ENCODE measurements at places on chromosomes 2 and 18.

GRCh38 chr18:5285326-5285725 is 10.2 kb downstream of the ZBTB14 start:
- DNase-seq: no peak

- DNase-seq: no peak
These were observed 31.1 kb downstream of the ACTR3 start for GRCh38 chr2:113920996-113921395.

DNA sequence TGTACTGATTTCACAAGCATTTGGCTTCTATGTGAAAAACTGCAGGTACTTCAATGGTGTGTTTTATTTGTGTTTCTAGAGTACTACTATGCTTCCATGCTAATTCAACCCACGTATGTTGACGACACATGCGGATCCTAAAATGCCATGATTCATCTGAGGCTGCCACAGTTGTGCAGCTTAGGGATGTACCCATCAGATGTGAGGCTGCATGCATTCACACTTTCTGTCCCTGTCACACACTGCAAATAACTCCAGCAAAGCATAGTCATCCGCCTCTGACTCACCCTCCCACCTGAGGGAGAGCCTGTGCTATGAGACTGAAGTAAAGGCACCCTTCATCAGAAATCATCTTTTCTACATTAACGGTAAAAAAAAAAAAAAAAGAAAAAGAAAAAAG is 22.1 kb upstream of the SERTAD2 start:
- DNase-seq: peak; percentile 50

- DNase-seq: no peak
These were observed 84.7 kb downstream of the GATA6 start for GRCh38 chr18:22254088-22254487.

- no peak for DNase-seq
These were observed 27.8 kb downstream of the ANKRD62 start for GRCh38 chr18:12121175-12122042.

- no peak for DNase-seq
These were observed 199.8 kb upstream of the NRP2 start for GRCh38 chr2:205482399-205483081.

DNA sequence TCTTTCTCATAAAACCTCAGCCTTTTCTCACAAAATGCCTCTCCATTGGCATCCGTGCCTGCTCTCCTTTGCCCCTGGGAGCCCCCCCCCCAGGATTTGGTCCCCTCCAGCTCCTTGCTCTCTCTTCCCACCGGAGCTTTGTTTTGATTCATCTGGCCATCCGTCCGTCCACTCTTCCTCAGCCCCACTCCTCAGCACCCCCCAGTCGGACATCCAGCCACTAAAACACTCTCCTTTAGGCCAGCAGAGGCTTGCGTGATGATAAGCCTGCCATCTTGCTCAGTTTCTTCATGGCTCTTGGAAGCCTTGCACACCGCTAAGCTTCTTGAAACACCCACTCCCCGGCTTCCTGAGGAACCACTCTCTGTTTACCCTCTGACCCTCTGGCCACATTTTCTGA is 31.5 kb upstream of the GNAL start:
- no peak for DNase-seq

DNA sequence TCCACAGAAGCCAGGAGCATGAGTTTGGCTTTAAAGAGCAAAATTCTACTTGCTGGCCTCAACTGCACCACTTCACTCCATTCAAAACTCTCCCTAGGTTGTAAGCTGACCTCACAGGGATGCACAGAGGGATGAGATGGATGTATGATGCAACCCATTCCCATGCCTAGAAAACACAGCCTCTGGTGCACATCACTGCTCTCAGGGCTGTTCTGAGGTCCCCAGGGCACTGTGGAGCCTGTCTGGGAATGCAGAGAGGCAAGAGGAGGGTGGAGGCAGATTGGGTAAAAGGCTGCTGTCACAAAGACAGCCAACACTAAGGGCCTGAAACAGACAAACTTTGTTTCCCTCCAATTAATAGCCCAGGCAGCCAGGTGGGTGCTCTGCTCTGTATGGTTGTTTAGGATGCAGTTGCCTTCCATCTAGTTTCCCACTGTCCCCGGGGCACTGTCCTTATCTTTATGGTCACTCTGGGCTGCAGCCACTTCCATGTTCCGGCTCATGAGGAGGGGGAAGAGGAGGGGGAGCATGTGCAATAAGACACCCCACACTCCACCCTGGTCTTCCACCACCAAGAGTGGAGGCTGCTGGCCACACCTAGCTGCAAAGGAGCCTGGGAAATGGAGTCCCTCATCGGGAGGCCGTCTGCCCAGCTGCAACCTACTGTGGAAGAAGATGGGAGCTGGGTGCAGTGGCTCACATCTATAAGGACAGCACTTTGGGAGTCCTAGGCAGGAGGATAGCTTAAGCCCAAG is 7.0 kb downstream of the GPR45 start:
- DNase-seq: no peak

GRCh38 chr2:127006962-127007361 is 100.0 kb downstream of the BIN1 start:
- no peak for DNase-seq

GRCh38 chr2:106542746-106543359 is 55.7 kb downstream of the CD8B2 start:
- peak; percentile 69 for DNase-seq

- DNase-seq: no peak
These were observed 25.9 kb downstream of the PSTPIP2 start for GRCh38 chr18:46046126-46046525.

GRCh38 chr18:28116461-28116860 is 60.5 kb downstream of the CDH2 start:
- DNase-seq: no peak

- no peak for DNase-seq
These were observed 40.1 kb downstream of the RASGRP3 start for GRCh38 chr2:33516456-33516995.

- no peak for DNase-seq
These were observed 47.1 kb downstream of the CENPO start for GRCh38 chr2:24840164-24840869.

DNA sequence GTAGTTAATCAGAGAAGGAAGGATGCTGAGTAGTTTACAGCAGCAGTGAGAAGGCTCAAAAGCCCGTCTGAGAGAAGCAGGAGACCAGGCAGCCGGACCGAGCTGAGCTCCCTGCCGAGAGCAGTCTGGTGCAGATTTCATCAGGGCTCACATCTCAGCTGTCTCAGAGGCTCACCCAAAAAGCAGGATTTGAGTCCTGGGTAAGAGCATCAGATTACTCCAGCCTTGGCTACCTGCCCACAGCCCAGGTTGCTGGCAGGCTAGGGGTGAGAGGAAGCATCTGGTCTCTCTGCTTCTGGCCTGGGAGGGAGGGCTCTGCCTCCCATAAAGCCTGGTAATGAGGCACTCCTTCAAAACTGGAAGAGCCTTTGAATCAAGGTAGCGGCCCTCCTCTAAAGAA is 140.5 kb downstream of the ST6GAL2 start:
- DNase-seq: no peak

DNA sequence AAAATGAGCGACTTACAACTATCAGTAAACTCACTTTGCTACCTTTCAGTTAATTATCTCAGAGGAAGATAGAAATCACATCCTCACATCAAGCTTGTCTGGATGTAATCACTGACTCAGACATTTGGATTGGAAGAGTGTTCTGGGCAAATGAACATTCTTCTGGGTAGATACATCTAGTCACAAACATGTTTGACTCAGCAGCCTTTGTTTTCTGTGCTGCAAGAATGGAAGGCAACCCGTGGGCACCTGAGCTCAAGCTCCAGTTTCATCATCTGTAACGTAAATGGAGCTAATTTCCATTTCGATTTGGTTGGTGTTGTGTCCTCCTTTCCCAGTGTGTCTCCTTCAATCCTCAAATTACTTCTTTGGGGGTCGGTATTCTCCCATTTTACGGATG is 58.5 kb downstream of the ACAA2 start:
- no peak for DNase-seq

GRCh38 chr2:215811003-215811402 is 202.3 kb downstream of the MREG start:
- DNase-seq: no peak

DNA sequence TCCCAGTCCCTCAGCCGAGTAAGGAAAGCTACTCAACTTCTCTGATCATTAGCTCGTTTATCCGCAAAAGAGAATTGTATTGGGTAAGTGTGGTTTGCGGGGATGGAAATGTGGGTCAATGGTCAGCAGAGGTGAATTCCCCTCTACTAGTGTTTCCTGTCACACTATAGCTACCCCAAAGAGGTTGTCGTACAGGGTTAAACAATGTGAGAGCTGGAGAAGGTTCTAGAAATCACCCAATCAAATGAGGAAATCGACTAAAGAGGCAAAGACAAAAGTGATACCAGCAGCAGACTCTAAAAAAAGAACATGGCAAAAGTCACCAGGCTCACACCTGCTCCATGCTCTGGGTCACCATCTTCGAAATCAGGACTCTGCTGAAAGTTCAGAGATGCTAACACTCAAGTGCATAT is 144.7 kb upstream of the ITGA4 start:
- DNase-seq: peak; percentile 22

GRCh38 chr2:152176113-152176714 is 651 bp upstream of the STAM2 start:
- DNase-seq: no peak

- DNase-seq: no peak
These were observed 101.0 kb upstream of the DNAJC10 start for GRCh38 chr2:182615036-182615435.

All from T-helper 2 cell (primary cell).